ENCODE measurements at places on chromosomes 4 and X.

DNA sequence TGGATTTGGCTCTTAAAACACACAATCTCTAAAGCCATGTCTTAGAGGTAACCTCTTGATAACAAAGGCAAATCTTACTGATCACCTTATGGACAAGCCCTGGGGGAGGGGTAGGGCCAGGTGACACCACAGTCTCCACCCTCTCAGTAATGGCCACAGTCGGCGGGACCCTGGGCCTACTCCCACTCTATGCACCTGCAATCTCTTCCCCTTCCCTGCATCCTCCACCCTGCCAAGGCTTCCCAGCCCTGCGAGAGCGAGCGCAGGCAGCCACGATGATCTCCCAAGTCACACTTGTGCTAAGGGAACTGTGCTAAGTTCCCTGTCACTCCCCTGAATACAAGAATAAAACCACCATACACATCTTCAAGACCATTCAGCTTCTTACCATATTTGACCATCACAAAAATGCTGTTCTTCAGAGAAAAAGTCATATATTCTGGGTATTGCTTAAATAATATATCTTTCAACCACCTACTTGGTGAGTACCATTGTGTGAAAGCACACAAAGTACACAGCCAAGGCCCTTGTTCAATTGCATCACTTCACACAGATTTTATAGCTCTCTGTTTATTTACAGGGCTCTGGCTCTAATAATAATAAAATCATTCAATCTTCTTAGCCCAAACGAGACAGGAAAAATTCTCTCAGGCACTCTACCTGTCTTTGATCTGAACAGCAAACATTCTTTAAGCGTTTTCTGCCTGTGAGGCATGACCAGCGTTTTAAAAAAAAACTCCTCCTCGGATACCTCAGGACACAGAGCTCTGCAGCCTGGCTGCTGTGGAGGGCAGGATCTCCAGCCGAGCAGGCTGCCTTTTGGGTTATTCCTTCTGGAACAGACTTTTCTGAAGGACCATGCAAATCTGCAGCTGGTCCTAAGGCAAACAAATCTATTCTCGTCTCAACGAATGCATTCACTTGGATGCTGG is 115.7 kb upstream of the MAP3K15 start:
- no peak for DNase-seq

GRCh38 chrX:110086916-110087484 is 84.1 kb downstream of the TMEM164 start:
- DNase-seq = no peak

DNA sequence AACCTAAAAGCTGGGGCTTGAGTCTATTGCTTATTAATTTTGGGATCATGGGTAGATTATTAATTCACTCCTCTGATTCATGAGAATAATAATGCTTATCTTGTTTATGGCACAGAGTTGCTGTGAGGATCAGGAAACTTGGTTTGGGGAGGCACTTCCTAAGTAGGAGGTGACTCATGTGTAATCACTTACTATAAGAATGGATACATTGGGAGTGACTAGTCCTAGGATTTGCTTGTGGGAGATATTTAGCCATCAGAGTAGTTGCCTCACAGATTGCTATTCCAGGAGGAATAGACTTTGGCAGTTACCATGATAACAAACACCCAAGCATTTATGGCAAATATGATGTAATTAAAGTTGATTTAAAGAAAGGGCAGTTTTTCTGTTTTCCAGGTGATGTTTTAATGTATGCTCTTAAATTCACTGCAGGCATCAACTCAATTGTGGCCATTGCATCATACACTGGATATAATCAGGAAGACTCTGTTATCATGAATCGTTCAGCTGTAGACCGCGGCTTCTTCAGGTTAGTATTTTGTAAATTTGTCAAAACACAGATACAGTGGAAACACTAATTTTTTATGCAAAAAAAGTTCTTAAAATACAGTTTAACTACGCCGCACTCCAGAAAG is 41.9 kb downstream of the POLR2B start:
- DNase-seq = no peak

- no peak for DNase-seq
Measured at GRCh38 chrX:10929747-10930146, 181.4 kb upstream of the HCCS start.

DNA sequence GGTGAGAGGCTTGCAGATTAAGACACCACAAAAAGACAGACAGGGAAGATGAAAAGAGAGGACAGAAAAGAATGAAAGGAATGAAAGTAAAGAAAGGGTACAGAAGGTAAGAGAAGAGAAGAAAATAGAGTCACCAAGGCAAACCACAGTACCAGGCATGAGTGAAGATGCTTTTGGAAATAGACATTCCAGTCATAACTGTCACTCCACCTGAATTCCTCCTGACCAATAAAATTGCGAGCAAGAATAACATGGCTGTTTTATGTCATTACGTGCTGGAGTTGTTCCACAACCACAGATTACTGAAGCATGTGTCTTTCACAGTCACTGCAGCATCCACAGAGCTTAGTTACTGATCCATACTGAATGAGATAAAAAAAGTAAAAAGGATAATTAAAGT is 864.9 kb upstream of the SLIT2 start:
- DNase-seq = no peak

DNA sequence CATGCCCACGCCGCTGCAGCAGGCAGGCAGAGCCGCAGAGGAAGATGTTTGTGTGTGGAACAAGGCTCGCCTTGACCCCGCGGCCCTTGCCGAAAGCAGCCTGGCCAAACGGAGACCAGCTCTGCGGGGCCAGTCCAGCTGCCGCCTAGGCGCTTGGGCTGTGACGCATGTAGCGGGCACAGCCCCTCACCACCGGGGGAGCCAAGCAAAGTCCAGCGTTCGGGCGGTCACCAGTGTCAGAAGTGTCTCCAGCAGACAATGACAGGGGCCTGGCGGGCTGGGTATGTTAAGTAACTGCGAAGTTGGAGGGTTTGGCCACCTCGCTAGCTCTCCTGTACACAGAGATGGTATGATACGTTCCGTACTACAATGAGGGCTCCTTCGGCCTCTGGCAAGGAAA is 1.3 kb downstream of the AMER1 start:
- no peak for DNase-seq

DNA sequence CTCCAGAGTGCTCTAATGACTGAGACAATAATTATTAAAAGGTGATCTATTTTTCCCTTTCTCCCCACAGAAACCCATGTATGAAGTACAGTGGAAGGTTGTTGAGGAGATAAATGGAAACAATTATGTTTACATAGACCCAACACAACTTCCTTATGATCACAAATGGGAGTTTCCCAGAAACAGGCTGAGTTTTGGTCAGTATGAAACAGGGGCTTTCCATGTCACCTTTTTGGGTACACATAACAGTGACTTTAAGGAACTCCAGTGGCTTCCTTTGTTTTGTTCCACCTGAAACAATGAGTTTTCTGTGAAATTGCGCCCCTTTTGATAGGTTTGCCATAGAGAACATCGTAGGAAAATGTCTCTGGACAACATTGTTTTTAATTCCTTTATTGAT is 69.6 kb downstream of the KIT start:
- no peak for DNase-seq

GRCh38 chr4:37540486-37540885 is 145.7 kb downstream of the RELL1 start:
- DNase-seq = no peak

GRCh38 chr4:151669990-151670389 is 90.8 kb downstream of the GATB start:
- DNase-seq = no peak

DNA sequence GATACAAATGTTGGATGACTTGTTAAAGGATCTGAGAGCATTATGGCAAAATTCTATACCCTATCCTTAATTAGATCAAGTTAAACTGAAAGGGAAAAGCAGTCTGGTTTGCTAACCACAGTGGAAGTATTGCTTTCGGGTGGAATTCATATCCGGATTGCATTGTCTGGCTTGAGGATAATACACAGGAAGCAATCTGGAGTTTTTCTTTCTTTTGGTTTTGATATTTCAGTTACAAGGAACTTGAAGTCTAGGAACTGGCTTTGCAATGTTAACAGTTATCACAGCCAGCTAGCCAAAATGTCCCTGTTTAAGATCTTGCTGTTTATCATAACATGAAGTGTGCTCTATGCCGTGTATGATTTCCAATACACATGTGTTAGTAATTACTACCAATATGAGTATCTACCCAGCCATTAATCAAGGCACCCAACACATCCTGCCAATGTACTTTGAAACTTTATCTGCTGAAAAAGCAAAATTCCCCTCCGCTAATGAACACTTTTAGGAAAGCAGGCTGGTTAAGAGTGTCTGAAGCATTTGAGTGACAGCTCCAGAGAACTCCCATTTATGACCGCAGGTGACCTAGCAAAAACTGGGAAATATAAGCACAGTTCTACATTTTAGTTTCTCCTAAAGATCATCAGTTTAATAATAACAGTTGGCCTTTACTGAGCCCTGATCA is 146.4 kb downstream of the PALLD start:
- no peak for DNase-seq

- DNase-seq = no peak
Measured at GRCh38 chr4:162707962-162708361, 458.7 kb downstream of the NAF1 start.

GRCh38 chr4:89109841-89110540 is 1.3 kb upstream of the TIGD2 start:
- no peak for DNase-seq

DNA sequence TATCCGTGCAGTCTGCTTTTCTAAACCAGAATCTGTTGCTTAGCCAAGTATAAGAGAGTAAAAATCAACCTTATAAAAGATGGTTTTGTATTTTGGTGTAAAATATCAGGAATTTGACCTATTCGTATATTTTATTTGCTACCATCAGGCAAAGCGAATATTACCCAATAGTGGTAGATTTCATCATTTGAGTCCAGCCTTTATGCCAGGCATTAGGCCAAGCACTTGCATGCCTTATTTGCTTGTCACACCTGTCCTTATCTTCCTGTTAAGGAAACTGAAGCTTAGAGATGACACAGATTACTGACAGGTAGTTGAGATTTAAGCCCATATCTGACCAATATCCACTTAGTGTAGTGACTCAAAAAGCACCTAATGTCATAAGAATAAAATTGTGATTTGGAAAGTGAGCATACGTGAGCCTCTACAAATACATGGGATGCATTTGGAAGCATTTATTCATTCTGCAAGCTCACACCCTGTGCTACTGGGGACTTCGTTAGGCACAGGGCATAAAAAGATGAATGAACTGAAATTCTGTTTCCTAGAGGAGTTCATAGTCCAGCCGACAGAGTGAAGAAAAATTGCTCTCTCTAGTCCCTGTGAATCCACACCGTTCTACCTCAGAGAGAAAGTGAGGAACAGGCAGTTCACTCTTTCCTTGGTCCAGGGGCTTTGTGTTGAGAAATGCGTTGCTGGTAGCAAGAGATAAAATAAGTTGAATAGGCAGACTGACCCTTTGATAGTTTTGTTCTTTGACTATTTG is 2.3 kb upstream of the RNF212 start:
- DNase-seq = no peak

GRCh38 chr4:102824398-102824797 is 3.0 kb downstream of the UBE2D3 start:
- DNase-seq = no peak

- DNase-seq = no peak
Measured at GRCh38 chr4:158356301-158356700, 146.0 kb downstream of the TMEM144 start.

GRCh38 chrX:102714994-102715393 is 2.7 kb downstream of the GPRASP2 start:
- DNase-seq = no peak

- no peak for DNase-seq
Measured at GRCh38 chr4:184649971-184650855, 675 bp downstream of the PRIMPOL start.

GRCh38 chr4:39259571-39260330 is 77.4 kb downstream of the WDR19 start:
- no peak for DNase-seq
